GDM1 (cell line): ENCODE measurements at places on chromosomes 4 and X.

DNA sequence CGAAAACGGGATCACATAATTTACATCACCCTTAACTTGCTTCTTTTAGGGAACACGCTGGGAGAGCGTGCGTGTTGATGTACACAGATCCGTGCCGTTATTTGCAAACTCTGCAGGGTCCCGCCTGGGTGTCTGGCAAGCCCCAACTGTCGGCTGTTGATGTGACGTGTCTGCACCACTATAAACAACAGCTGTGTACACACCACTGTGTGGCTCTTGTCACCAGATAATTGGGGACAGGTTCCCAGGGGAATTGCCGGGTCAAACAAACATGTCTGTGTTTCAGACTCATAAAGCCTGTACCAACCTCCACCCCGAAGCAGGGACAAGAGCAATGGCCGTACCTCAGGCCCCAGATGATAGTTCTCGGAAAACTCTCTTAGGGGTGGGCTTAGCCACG is 105.0 kb upstream of the AFAP1 start:
- no peak for DNase-seq

- no peak for DNase-seq
Observed at GRCh38 chr4:109560687-109561461, 828 bp downstream of the MCUB start.

DNA sequence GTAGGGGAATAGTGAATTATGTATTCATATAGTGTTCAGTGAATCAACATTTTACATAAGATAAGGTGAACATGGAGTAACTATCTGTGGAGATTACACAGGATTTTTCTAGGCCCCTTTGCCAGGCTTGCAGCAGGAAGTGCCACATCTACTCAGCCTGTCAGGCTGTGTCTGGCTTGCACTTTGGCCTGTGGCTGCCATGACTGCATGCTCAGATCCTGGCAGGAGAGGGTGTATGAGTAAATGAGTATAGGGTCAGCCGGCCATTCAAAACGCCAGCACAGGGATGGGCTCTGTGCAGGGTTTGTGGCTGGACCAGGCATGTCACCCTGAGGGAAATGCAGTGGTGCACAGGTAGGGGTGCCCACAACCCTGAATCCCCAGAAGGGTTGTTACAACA is 51.9 kb downstream of the UBQLN2 start:
- DNase-seq: no peak

GRCh38 chr4:2728221-2728620 is 27.9 kb downstream of the TNIP2 start:
- DNase-seq: no peak

DNA sequence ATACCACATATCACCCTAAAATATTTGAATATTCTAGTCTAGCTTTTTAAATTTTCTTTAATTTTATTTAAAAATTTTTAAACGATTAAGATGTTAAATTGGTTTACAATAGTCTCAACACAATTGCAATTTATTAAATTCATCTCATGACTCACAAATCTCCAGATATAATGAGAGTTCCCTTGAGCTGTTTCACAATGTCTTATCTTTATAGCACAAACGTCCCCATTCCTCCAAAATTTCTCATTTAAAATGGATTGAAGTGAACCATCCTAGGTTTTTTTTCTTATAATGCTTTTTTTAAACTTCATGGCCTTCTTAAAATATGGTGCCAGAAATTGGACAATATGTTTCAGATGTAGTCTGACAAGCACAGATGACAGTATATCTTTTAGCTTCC is 204.4 kb downstream of the GABRB1 start:
- DNase-seq: no peak

GRCh38 chrX:53715346-53715924 is 28.9 kb upstream of the HUWE1 start:
- DNase-seq: no peak

- DNase-seq: no peak
Observed at GRCh38 chr4:94491322-94491721, 39.6 kb downstream of the PDLIM5 start.

- DNase-seq: no peak
Observed at GRCh38 chr4:113639326-113639725, 122.2 kb downstream of the CAMK2D start.

- no peak for DNase-seq
Observed at GRCh38 chrX:54564936-54565335, 34.9 kb downstream of the GNL3L start.

GRCh38 chr4:31968842-31969241 is 1248.7 kb downstream of the PCDH7 start:
- DNase-seq: no peak

GRCh38 chr4:85942107-85942506 is 417.7 kb downstream of the MAPK10 start:
- no peak for DNase-seq

- no peak for DNase-seq
Observed at GRCh38 chrX:107654566-107654871, 26.2 kb downstream of the PRPS1 start.

DNA sequence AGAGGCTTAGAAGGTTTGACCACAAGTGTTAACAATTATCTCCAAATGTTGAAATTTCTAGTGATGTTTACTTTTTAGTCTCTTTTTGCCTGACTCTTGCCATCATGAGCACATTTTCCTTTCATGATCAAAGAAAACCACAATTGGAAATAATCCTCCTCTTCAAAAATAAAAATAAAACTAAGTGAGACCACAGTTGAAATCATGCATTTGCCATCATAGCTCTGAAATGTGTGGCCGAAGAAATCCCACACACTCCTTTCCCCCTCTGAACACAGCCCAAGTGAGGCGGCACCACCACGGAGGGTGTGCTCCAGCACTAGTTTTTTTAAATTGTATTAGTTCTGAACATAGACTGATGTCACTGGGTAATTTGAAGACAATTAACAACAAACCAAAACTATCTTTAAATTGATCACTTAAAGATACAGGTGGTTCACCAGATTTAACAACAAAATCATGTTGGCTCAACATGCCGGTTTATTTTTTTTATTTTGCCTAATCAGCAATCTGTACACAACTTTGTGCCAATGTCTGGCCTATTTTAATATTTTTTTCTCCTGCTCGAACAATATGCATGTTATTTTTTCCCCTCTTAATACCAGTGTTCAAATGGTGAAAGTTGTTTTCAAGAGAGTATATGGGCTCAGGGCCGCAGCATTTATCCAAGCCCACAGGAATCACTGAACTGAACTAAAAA is 17.6 kb downstream of the APBB2 start:
- no peak for DNase-seq

DNA sequence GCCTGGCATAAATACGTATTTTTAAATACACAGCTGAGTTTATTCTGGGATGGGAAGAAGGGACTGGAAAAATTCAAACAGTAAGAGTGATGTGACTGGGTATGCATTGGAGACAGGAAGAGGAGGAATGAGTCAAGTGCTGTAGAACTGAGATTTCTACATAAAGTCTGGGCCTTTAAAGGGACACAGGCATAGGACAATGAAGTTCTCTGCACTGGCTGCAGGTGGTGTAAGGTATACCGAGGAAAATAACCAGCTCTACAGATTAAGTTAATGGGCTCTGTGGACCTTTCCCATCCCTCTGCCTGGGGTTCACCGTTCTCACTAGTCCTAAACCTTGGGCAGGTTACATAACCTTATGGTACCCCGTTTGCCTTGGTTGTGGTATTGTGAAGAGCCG is 68.7 kb downstream of the DHX15 start:
- DNase-seq: no peak

DNA sequence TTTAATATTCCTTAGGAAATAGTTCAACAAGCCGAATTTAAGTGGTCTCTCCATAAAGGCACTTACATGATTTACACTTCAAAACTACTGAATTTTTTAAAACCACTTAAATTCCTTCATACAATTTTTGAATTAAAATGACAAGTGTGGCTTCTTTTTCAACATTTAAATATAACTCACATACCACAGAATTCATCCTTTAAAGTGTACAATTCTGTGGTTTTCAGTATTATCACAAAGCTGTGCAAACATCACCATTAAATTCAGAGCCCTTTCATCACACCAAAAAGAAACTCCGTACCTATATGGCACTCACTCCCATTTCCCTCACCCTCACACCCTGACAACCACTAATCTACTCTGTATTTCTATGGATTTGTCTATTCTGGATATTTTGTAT is 200.9 kb upstream of the MAB21L2 start:
- DNase-seq: no peak

DNA sequence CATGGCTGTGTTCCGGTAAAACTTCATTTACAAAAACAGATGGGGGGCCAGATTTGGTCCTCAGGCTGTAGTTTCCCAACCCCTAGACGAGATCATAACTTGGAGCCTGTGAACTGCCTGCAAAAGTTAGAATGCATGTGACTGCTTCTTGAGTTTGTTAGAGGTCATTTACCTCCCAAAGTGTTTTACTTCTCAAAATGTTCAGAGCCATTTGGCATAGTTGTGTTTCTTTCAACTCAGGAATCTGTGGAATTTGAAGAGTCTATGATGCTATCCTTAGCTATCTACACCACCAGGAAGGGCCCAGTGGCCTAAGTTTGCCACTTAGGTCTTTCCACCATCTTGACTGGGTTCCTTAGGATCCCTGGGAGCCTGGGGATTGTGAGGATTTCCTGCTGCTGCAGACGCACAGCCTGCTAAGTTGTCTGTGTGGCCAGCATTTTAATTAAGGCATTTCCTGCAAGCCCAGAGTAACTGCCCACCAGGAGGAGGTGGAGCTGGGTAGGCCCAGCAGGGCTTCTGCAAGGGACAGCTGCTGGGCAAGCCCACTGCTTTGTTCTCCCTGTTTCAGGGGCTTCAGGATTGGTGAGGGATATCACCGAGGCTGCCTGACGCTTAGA is 53.1 kb downstream of the CCNI start:
- no peak for DNase-seq

- no peak for DNase-seq
Observed at GRCh38 chr4:57364255-57364654, 254.1 kb upstream of the IGFBP7 start.

- no peak for DNase-seq
Observed at GRCh38 chr4:66693694-66694093, 851.6 kb downstream of the CENPC start.
